ENCODE measurements at places on chromosomes 5 and 9.

DNA sequence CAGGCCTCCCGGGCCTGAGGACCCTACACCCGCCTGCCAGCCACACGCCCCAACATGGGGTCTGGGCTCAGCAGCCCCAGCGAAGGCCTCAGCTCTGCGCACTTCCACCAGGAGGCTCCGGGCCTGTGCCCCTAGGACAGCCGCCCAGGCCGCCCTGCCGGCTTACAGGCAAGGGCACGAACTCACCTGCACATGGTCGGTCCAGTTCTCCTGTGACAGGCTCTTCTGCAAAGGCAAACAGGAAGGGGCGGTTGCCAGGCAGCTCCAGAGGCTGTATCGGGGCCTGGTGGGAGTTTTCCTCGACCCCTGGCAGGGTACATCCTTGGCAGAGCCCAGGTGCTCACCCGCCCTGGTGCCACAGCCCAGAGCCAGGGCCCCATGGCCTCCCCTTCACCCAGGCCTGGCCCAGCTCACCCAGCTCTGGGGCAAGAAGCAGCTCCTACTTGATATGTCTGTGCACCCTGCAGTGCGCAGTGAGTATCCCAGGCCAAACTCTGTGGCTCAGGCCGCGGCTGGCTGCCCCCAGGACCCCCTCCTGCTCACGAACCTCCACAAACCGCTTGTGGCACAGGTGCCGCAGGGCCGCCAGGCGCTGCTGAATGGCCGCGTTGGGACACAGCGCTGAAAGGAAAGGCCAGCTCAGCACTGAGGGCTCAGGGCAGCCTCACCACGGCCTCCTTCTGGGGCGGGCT, 52.2 kb upstream of the NRARP start:
- DNase-seq = no peak

GRCh38 chr5:52895572-52896413, 93.4 kb upstream of the ITGA2 start:
- DNase-seq = no peak

DNA sequence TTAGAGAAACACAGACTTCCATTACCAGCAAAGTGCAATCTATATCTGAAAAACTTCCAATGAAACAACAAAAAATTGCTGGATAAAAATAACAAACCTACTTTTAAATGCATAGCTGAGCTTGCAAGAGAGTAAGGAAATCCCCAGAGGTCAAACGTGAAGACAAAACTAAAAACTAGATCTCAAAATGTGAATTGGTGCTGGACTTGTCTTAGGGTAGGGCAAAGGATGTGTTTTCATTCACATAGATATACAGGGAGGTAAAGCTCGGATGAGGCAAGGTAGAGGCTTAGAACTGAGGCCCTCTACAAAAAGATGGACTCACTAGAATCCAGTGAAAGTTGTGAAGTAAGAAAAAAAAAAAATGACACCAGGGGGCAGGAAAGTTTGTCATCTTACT, 13.6 kb upstream of the RASA1 start:
- DNase-seq = no peak

DNA sequence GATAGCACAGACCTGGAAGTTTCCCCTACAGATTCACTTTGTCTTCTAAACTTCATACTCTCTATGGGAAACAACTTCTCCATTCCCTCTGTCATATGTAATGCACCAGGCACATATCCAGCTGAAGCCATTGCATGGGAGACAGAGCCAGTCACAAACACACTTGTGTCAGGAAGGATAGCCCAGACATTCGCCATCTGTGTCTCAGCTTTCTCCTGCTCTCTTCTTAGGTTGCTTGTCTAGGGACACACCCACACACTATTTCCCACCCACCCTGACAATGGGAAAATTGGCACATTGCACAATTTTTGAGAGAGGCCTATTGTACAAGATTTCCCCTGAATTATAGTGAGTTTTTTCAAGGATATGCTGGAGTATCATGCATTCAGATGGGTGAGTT, 158.4 kb upstream of the MPDZ start:
- DNase-seq = no peak

- no peak for DNase-seq
Observed at GRCh38 chr9:77236693-77237092, 59.4 kb downstream of the VPS13A start.

DNA sequence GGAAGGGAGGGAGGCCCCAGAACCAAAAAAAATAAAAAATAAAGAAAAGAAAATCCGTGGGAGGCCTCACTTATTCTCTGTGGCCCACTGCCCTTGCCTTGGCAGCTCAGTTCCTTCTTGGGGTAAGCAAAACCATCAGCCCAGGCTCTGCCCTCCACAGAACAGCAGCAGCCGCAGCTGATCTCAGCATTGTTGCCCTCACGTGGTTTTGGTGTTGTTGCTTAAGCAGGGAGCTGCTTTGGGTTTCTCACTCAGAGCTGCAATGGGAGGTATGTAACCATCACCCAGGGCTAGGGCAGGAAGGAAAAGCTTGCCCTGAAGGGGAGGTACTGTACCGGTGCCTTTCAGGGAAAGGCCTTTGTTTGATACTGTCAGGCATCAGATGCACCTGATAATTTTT, 374.7 kb upstream of the WWC1 start:
- DNase-seq = no peak

- DNase-seq = no peak
Observed at GRCh38 chr9:118882684-118883083, 486.6 kb downstream of the BRINP1 start.

- no peak for DNase-seq
Observed at GRCh38 chr9:34383904-34384303, 7.2 kb upstream of the MYORG start.

GRCh38 chr5:64807520-64807919, 38.8 kb downstream of the CWC27 start:
- no peak for DNase-seq

Measured in D721Med (cell line).